ENCODE measurements at places on chromosomes 12 and 14.

GRCh38 chr12:113369391-113369985, 11.1 kb downstream of the PLBD2 start:
- no peak for DNase-seq

DNA sequence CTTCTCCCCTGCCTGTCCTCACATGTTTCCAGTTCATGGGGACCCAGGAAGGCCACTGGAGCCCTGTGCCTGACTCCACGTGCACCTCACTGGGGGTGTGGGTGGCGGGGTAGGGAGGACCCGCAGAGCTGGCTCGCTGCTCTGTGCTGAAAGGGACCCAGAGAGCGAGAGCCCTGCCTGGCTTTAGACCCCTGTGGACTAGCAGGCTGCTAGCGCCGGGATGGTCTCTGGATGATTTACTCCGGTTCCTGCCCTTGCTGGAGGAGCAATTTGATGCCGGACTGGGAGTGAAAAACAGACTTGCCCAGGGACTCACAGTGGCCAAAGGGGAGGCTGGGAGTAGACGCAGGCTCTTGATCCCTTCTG, 49.0 kb downstream of the NTF3 start:
- DNase-seq = peak; percentile 42

- no peak for DNase-seq
These were observed 77.7 kb upstream of the KCNJ8 start for GRCh38 chr12:21852251-21852650.

- no peak for DNase-seq
These were observed 8.0 kb downstream of the ANKS1B start for GRCh38 chr12:99976762-99977161.

DNA sequence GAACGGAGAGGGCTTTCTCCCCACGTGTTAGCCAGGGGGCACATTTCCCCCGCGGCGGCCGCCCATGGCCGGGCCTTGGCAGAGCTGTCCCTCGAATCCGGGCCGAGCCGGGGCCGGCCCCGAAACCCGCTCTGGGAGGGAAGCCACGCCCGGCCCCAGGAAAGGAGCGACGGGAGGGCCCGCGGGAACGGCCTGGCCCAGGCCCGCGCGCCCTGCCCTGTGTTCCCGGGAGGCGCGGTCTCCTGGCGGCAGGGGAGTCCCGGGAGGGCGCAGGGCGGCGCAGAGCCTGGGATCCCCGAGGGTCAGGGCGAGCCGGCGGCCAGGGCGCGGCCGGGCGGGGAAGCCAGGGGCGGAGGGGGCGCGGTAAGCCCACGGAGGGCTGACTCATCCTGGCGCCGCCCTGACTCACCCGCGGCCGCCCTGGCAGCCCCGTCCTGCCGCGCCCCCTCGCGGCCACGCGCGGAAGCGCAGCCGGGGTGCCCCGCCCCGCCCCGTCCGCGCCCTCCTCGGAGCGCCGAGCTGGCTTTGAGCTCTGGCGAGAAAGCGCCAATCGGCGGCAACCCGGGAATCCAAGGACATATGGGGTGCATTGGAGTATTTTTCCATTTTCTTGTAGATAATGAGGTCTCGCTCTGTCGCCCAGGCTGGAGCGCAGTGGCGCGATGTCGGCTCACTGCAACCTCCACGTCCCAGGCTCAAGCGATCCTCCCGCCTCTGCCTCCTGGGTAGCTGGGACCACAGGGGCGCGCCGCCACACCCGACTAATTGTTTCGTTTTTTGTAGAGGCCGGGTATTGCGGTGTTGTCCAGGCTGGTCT, 31.8 kb upstream of the PLEKHG6 start:
- peak; percentile 82 for DNase-seq

DNA sequence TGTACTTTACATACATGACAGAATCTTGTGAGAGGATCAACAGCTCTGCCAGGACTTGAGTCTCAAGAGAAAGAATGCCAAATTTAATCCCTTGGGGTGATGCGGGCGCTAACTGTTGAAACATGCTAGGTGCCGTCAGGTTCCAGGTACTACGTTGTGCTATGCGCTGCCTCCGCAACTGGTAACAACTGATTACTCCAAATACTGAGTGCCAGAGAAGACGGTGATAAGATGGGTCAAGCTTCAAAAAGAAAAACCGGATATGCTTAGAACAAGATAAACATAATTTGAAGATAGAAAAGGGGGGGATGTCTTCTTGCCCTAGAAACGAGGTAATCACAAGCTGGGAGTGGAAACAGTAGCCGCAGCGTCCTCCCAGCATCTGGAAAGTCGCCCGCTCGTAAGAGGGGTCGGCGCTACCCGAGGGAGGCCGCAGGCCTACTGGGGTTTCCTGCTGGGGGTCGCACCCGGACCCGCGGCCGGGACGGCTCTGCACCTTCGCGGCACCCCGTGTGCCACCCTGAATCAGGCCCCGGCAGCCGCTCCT, 678 bp downstream of the ZBTB25 start:
- DNase-seq = peak; percentile 37

DNA sequence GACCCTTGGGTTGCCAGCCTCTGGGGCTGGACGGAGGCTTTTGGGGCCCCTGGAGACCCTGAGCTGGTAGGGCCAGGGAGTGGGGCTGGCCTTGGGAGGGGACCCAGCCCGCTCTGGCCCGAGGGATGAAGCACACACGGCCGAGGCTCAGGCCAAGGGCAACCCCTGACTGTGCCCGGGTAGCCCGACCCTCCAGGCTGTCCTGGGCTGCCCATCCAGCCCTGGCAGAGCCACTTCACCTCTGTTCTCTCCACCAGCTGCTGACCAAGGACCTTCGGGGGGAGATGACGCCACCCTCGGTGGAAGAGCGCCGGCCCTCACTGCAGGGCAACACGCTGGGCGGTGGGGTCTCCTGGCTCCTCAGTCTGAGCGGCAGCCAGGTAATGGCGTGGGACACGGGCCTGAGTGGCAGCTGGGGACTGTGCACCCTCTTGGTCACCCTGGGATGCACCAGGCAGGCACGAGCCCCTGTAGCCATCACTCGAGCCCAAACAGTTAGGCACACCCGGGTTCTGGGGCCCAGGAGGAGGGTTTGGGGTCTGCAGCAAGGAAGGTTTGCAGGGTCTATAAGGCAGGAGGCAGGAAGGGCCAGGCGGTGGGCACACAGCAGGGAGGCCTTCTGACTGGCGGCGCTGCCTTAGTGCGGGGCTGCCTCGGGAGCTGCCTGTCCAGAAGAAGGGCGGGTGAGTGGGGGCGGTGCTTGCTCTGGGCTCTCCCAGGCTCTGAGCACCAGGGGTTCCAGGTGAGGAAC, 19.7 kb downstream of the ASPG start:
- DNase-seq = no peak

DNA sequence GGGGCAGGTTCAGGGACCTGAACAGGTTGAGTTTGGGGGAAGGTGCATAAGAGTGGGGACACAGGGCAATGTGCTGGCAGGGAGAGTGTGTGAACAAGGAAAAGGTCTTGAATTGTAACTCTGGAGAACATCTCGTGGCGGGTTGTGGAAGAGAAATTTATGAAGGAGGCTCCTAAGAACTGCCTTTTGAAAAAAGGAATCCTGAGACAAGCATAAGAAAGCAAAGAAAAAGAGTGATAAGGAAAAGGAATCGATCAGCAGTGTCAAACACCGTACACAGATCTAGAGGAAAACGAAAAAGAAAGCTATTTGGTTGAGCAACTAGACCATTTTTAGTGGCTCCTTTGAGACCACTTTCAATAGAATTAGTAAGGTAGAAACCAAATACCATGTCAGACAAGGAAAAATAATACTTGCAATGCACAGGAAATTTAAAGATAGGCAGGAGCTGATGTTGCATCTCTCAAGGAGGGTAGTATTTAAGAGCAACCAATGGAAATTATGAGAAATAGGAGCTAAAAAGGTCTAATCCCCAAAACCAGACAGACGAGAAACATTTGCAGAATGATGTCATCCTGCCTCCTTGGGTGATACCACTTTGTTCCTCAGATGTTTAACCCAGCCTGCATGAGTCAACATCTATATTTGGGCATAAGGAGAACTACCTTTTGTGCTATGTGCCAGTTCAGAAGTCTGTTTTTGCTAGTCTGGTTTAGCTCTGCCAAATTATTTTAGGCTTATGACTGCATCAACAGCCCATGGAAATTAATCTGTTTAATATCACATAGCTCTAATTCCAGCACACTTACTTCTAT, 64.5 kb upstream of the STK38L start:
- DNase-seq = peak; percentile 16

DNA sequence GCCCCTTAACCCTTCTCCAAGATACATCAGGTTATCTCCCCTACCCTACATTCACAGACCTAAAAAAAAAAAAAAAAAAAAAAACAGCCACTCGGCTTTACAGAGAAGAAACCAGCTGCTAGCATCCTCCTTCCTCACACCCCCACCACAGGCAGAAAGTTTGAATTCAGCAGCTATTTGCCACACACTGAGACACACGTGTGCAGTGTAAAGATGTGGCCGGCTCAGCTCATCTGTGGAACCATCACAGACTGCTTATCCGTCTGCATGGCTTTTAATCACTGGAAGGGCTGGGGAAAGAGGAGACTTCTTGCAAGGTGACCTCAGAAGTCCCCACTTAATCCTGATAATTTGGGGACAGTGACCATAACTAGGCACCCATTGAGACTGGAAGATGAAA, 50.0 kb downstream of the VWF start:
- no peak for DNase-seq

DNA sequence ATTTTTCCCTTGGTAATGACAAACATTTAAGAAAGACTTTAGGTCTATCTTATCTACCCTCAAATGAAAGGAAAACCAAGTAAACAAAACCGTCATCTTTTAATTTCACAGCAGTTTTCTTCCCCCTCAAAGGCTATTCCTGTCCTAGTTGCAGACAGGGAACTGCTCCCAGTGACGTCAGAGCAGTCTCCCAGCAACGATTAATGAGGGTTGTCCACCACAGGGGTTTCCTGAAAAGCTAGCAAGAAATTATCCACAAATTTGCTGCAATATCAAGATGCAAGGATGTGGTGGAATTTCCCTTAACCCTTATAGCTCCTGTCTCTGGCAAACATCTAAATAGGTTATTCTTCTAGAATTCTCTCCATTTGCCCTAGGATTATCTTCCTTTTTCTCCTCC, 89.1 kb upstream of the STAC3 start:
- DNase-seq = no peak

DNA sequence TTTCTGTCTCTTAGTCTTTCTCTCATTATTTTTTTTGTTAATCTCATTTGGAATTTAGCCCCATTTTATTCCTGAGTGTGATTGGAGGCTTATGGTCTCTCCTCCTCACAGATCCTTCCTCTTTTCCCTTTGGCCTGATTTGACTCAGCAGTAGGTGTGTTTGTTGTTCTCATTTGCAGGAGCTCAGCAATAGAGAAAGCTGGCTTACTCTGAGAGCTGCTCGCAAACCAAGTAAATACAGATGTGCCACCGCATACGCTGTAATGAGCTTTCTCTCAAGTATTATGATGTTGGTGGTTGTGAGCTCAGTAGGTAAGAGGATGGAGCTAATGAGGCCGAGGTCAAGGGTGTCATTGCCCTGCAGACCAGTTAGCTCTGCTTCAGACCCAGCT, 206.5 kb downstream of the ETV6 start:
- DNase-seq = no peak

GRCh38 chr14:23058654-23059504, 1.6 kb upstream of the CDH24 start:
- DNase-seq = no peak

GRCh38 chr14:95611293-95611880, 74.8 kb upstream of the TCL1B start:
- no peak for DNase-seq

DNA sequence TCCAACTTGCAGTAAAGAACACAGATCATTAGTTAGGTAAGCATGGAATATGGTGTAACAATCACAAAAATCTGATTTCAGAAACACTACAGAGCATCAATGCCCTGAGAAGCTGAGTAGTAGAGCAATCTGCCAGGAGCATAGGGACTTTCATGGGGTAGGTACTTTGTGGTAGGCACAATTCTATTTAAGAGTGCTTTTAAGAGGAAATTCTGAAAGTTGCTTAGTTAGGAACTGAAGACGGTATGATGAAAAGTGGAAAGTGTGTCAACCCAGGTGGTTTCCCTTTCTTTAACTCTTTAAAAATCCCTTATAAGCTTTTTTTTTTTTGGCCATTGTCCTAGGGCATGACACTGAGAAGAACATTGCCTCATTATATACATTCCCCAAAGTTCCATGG, 535.7 kb upstream of the FBXO33 start:
- no peak for DNase-seq

DNA sequence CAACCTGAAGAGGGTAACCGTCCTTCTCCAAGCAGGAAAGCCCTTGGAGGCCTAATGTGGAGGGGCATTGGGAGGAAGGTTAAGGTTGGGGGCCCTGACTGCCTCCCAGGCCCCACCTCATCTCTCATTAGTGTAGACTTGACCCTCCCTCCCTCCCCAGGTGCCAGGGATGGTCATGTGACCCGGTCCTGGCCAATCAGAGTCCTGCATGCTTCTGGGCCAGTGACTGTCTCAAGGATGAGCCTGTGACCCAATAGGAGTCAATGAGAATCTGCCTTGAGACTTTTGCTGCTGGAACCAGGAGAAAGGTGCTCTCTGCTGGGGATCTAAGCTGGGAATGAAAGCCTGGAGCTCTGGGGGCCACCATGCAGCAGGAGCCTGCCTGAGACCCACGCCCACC, 70.8 kb downstream of the NCOR2 start:
- DNase-seq = no peak

- DNase-seq = no peak
These were observed 14.6 kb upstream of the ATP2A2 start for GRCh38 chr12:110266381-110266960.

- DNase-seq = no peak
These were observed 81.6 kb upstream of the RERGL start for GRCh38 chr12:18171571-18171970.

GRCh38 chr12:219891-220352, 6.0 kb upstream of the SLC6A12 start:
- peak; percentile 85 for DNase-seq

GRCh38 chr12:12331896-12332295, 18.1 kb downstream of the MANSC1 start:
- peak; percentile 36 for DNase-seq

GRCh38 chr12:68317047-68317667, 15.0 kb downstream of the MDM1 start:
- no peak for DNase-seq

- no peak for DNase-seq
These were observed 30.6 kb downstream of the CDKL1 start for GRCh38 chr14:50366115-50366514.

DNA sequence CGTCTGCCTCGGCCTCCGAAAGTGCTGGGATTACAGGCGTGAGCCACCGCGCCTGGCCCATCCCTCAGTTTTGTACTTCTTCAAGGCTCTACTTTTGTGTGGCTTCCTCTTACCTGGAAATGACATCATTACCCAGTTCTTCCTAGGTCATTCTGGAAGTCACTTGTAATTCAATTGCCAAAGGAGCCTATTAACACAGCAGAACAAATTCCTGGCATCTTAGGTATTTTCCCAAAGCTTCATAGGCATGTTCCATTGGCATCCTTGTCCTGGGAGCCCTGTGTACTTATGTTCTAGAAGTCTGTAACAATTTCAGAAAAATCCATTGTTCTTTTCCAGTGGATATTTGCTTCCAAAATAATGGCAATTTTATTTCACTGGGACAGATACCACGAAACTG, 60.6 kb downstream of the DAAM1 start:
- DNase-seq = no peak

DNA sequence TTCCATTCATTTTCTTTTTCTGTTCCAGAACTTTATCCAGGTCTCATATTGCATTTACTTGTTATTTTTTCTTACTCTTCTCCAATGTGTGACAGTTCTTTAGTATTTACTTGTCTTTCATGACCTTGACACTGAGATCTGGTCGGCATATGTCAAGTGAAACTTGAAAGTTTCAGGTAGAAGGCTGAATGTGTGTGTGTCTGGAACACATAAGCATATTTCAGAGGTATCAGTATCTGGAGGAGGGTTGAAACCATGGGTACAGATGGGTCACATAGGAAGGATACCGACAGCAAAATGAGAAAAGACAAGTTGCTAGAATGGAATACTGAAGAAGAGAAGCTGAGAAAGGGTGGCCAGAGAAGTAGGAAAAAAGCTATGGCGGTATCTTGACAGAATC, 22.5 kb upstream of the PTGDR start:
- no peak for DNase-seq
